Umbilical cord (tissue), 2 donors: ENCODE measurements at places on chromosomes 3 and 15.

GRCh38 chr3:80767604-80768003 lies 993.8 kb downstream of the GBE1 start:
- peak; percentile 4 for DNase-seq

- DNase-seq = no peak
Measured at GRCh38 chr15:75363786-75364185, 4.6 kb downstream of the MAN2C1 start.

- no peak for DNase-seq
Measured at GRCh38 chr3:51581524-51581923, 43.0 kb downstream of the RAD54L2 start.

DNA sequence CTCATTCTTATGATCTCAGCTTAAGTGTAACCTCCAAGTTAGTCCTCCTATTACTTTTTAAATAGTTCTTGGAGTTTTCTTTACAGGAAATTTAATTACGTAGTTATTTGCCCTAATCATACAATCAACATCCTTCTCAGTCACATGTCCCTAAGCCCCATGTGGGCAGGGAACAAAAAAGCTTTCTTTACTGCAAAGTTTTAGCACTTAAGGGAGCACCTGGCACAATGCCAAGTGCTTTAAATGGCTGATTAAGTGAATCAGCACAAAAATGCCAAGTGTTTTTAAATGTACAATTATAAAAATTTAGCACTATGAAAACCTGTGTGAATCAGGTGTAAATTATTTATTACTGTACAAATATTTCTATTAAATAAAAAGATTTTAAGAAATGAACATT lies 445.3 kb downstream of the C3orf38 start:
- DNase-seq = no peak

DNA sequence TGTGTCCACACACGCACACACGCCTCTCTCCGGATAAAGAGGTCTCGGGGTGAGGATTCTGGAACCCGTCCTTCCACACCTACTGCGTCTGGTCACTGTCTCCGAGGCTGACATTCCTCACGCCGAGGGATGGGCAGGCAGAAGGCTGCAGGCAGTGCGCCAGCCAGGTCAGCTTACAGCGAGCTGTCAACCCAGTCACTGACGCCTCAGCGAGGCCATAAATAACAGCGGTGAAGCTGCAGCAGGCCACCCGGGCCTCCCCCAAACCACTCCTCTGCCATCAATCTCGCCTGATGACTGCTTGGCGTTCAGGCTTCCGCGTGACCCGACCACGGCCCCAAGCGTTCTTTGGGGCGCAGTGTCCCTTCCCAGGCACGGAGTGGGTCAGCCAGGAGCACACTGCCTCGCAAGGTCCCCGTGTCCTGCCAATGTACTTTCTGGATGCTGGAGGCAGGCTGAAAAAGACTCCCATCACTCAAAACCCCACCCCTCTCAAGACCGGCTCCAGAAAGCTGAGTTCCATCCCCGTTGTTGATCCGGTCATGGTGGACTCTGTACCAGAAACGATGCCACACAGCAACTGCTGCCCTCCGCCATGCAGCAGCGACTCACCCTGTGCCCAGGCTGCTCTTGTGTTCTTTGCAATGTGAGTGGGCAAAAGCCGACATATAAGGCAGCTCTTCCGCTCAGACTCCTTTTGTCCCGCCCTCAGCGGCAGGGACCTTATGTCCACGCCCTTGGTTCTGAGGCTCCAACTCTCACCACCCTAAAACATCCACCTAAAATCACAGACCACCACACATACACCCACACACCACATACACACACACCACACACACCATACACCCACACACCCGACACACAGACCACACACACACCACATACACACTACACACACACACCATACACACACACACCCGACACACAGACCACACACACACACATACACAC lies 27.1 kb downstream of the CPN2 start:
- peak; percentile 92 for DNase-seq

DNA sequence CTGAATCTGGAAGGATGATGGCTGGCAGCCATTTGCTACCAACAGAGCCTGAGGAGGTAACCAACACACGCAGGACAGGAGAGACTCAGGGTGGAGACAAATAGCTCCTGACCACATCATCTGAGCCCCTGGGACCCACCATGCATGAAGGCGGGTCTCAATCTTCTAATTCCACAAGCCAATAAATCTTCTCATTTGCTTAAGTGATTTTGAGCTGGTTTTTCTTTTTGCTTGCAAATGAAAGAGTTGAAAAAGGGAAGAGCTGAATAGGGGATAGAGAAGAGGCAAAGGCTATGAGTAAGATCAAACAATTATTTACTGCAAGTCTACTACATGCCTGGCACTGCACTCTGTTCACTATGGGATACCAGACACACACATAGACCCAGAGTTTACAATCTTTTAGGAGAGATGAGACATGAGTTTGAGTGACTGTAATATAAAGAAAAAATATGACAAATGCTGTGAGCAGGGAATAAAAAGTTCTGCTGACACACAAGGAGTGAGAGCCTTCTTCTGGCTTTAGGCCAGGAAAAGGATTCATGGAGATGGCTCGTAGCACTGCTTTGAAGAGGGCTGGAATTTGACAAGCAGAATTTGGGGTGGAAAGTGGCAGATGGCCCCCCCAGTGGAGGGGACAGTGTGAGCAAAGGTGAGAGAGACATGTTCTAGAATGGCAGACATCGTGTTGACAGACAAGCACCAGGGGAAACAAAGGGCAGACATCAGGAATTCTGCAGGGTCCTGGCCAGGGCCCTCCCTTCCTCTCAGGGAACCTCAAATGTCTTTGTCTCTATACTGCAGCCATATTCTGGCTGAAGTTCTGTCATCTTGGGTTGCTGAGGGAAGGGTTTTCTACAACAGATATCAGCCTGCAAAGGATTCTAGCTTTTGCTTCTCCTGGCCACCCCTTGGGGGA lies 69.8 kb upstream of the WNT5A start:
- DNase-seq = peak; percentile 24

DNA sequence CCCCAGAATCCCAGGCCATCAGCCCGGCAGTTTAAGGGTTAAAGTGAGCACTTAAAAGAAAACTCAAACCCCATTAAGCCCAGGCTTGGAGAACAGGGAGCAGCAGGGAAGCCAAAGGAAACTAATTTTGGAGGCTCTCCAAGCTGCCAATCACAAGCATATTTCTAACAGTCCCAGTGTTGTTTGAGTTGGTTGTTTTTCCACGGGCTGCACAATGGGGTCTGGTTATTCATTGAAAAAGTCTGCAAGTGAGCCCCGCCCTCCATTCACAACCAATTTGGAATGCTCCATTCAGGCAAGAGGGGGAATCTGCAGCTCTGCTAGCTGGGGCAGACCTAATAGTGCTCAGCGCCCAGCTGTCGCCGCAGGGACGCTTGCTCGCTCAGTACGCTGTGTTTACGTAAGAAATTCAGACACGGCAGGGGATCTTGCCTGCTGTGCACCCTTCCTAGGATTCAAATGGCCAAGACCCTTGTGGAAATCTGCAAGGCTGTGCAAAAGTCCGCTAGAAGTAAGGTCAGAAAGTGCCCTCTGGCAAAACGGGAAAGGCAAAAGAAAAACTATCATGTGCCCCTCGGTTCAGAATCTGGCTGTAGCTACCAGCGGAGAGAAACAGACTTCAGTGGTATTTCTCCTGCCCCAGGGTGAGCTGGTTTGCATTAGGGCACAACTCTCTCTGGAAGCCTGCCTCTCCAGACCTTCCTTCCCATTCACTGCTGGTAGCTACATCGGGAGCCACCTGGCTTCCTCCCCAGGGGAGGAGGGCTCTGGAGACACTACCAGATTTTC lies 11.0 kb downstream of the ETV5 start:
- peak; percentile 84 for DNase-seq

GRCh38 chr15:83288381-83288801 lies 3.9 kb upstream of the BNC1 start:
- peak; percentile 26 for DNase-seq

DNA sequence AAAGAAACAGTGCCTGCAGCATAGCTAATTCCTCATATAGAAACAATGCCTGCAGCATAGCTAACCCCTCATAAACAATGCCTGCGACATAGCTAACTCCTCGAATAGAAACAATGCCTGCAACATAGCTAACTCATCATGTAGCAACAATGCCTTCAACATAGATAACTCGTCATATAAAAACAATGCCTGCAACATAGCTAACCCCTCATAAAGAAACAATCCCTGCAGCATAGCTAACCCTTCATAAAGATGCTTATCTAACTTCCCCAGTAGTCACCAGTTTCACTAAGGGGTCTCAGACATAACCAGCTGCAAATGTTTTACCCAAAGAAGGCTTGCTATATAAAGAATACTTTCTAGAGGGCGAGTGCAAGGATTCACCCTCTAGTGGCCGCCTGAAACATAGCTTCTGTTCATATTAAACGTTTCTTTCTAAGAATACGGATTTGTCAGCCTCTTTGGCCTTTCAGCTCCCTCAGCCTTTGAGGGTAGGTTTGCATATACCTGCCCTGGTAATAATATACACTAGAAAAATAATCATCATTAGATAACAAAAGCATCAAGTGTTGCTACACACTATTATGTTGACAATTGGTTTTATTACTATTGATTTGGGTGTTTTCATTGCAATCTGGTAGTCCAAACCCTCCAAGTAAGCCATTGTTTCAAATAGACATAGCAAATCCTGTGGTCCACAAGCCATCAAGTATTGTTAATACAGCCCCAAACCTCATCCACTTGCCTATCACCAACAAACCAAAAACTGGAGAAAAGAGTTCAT lies 44.4 kb upstream of the FAN1 start:
- DNase-seq = peak; percentile 28

GRCh38 chr3:9467451-9467850 lies 70.0 kb downstream of the SETD5 start:
- no peak for DNase-seq

DNA sequence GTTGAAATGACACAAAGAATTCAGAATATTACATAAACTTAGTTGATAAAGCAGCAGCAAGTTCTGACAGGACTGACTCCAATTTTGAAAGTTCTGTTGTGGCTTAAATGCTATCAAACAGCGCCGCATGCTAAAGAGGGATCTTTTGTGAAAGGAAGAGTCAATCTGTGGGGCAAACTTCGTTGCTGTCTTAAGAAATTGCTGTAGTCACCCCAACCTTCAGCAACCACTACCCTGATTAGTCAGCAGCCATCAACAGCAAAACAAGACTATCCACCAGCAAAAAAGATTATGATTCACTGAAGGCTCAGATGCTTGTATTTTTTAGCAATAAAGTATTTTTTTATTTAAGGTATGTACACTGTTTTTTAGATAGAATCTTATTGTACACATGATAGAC lies 14.2 kb downstream of the CRBN start:
- DNase-seq = no peak

DNA sequence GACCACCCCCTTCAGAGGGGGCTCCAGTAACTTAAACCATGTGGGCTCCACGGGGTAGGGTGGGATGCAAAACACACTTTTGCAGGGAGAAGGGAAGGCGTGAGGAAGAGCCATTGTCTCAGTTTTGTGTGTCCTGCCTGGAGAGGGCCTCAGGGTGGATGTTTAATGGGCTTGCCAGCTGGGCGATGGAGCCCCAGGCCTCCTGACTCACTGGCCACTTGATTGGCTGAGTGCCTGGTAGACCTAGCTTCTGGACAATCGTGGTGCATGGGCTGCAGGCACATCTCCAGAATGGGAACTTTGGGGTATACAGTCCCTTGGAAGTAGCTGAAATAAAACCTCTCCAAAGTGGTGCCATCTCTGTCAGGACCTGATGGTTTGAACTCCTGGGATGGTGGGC lies 118.3 kb upstream of the MRPS22 start:
- no peak for DNase-seq

- no peak for DNase-seq
Measured at GRCh38 chr15:36645106-36645505, 65.7 kb downstream of the CDIN1 start.

DNA sequence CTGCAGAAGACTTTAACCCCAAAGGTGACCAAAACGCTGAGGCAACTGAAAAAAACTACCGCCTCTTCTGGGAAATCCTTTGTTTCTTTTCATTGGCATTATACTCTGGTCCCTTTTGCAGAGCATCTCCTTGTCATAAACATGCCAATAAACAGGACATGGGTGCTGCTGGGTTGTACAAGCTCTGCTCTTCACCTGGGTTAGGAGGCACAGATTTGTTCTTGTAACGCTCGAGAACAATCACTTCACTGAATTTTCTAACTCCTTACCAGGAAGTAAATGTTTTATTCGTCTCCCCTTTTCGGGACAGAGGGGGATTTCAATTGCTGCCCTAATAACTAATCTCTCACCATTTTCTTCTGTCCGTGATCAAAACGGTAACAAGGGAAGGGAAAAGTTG lies 1.3 kb downstream of the PLCH1 start:
- DNase-seq = peak; percentile 10

- no peak for DNase-seq
Measured at GRCh38 chr3:77606372-77606771, 566.5 kb downstream of the ROBO2 start.

GRCh38 chr3:43522727-43523362 lies 99.0 kb downstream of the ANO10 start:
- no peak for DNase-seq

GRCh38 chr3:27802849-27803248 lies 80.7 kb upstream of the EOMES start:
- DNase-seq = no peak

DNA sequence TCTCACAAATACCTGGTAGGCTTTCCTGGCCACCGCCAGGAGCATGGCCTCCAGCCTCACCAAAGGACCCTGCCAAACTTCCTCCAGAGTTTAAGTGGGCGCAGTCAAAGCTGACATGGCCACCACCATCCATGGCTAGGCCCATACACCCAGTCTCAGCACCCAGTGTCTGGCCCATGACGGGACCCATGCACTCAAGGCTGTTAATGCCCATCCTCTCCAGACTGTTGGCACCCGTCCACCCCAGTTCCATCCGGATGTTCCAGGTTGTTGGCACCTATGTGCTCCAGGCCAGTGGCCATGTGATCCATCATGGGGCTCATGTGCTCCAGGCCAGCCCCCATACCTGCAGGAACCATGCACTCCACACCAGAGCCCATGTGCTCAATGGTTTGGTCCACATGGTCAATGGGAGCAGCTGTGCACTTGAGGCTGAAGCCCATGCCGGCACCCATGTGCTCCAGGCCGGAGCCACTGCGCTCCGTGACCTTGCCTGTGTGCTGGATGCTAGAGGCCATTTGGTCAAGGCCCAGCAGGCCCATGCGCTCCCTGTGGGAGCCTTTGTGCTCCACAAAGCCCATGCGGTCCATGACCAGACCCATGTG lies 20.4 kb downstream of the CTDSPL2 start:
- DNase-seq = no peak

- DNase-seq = no peak
Measured at GRCh38 chr3:99817047-99817436, 620 bp upstream of the CMSS1 start.

GRCh38 chr3:39383881-39384664 lies 903 bp downstream of the SLC25A38 start:
- peak; percentile 95 for DNase-seq

- DNase-seq = no peak
Measured at GRCh38 chr3:139260041-139260486, 83.8 kb upstream of the MRPS22 start.

- DNase-seq = no peak
Measured at GRCh38 chr3:197320582-197320981, 22.2 kb upstream of the DLG1 start.
